ENCODE measurements at places on chromosomes 3 and 15.
A peak's percentile ranks its signal among the peaks of the same experiment; 100 is the strongest.

DNA sequence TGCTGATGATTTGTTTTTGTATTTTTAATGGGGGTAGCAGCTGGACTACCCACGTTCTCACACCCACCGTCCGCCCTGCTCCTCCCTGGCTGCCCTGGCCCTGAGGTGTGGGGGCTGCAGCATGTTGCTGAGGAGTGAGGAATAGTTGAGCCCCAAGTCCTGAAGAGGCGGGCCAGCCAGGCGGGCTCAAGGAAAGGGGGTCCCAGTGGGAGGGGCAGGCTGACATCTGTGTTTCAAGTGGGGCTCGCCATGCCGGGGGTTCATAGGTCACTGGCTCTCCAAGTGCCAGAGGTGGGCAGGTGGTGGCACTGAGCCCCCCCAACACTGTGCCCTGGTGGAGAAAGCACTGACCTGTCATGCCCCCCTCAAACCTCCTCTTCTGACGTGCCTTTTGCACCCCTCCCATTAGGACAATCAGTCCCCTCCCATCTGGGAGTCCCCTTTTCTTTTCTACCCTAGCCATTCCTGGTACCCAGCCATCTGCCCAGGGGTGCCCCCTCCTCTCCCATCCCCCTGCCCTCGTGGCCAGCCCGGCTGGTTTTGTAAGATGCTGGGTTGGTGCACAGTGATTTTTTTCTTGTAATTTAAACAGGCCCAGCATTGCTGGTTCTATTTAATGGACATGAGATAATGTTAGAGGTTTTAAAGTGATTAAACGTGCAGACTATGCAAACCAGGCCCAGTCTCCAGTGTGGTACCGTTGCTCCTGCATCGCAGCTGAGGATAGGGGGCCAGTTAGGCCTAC lies 1.4 kb upstream of the FES start:
- DNase-seq, result no peak

DNA sequence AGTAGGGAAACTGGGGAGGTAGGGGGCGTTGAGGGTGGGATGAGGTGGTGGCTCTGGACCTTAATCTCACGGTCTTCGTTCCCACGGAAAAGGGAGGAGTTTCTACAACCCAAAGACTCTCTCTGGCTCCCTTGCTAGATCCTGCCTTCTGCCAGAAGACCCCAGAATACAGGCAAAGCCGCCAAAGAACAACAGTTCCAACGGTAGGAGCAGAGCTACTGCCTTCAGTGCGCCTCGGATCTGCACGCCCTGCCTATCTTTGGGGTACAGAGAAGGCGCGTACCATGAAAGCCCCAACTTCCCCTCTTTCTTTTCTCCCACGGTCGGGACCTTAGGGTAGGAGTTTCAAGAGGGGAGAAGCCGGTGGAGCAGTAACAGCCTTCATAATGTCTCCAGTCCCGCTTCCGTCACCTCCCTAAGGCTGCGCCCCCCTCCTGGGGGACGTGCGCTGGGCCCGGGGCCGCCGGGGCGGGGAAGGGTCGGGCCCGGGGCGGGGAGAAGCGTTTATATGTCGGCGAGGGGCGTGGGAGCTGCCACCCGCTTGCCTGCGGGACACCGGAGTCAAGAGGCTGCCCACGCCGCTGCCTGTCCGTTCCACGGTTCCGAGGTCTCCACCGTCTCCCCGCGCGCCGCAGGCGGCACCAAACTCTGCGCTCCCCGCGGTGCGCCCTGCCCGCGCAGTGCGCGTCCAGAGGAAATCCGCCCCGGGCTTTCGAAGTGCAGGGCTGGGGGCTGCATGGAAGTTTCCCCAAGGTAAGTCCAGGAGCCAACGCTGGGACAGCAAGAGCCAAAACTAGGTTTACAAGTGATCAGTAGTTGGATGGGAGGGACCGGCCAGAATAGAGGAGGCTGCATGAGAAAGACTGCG lies at the start of gene COL6A6:
Gene COL6A6 (plus strand): TSS at position 533 of the 868 bp plus-strand sequence. CDS start 43,188 bp downstream, outside the sequence.
- DNase-seq, result no peak

- DNase-seq, result no peak
Measured at GRCh38 chr3:108406661-108407206, 103.7 kb downstream of the MYH15 start.

- DNase-seq, result no peak
Measured at GRCh38 chr3:42702982-42703694, 540 bp upstream of the HHATL start.

- no peak for DNase-seq
Measured at GRCh38 chr15:74175271-74176191, 2.0 kb downstream of the ISLR start.

- DNase-seq, result no peak
Measured at GRCh38 chr3:182136008-182136910, 424.5 kb downstream of the SOX2 start.

DNA sequence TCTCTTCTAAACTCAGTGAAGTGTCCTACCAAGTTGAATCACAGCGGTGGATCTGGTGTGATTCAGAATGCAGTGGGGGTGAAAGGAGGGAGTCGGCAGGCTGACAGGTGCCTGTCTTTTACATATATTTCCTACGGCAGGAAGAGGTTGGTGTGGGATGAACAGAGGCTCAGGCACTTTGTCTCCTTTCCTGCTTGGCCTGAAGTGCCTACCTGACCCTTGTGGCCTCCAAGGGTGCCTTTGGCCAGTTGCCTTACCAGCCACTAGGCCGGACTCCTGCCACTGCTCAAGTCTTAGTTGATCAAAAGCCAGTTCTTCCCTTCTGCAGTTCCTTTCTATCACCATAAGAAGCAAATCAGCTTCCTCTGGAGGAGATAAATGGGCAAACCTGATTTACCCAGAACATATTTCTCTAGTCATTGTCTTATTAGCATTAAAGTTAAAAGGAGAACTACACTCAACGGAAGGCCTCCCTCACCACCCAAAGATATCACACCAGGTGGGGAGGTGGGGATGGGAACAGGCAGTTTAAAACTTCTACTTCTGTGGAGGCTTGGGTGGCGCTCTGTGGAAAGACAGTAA lies 52.1 kb downstream of the CRTC3 start:
- no peak for DNase-seq

DNA sequence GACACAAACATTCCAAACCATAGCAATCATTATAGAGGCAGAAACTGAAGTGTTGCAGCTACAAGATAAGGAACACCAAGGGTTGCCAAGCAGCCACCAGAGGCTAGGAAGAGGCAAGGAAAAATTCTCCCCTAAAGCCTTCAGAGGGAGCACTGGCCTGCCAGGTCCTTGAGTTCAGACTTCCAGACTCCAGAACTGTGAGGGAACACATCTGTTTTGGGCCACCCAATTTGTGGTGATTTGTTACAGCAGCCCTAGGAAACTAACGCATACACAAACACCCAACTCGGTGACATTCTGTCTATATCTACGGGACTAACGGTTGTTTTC lies 54.6 kb downstream of the MB21D2 start:
- DNase-seq, result no peak

- no peak for DNase-seq
Measured at GRCh38 chr3:138260611-138261010, 69.0 kb downstream of the NME9 start.

DNA sequence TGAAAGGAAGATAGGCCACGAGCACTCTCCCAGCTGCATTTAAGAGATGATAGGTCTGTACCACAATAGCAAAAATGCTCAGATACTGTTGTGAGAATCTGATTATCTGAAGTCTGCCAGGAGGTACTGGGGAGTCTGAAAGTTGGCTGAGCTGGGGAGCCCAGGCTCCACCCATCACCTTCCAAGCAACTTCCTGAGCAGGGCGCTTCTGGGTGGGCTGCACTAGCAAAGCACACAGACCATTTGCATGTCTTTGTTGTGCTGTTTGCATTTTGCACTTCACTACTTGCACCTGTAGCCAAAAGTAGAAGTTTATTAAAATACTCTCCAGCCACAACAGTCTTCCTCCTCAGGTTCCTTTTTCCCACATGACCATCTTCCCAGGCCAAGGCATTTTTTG lies 133.2 kb downstream of the ALDH1A2 start:
- no peak for DNase-seq

- no peak for DNase-seq
Measured at GRCh38 chr15:89837134-89837829, 22.6 kb upstream of the ANPEP start.

DNA sequence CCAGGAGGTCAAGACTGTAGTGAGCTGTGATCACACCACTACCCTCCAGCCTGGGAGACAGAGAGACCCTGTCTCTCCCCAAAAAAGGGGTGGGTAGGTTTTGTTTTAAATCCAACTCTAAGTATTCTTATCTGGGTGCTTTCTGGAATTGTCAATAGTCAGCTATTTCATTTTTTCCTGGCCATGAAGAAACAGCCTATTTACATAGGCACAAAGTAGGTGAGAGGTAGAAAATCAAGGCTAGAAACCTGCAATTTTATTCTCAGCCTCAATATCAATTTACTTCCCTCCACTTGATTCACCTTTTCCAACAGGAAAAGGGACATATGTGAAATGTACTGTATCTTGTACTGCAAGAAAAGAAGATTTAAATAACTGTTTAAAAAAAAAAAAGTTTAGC lies 45.9 kb downstream of the CSNK1G1 start:
- DNase-seq, result no peak

- no peak for DNase-seq
Measured at GRCh38 chr3:168239287-168239686, 143.6 kb upstream of the GOLIM4 start.

GRCh38 chr3:38227989-38228388 lies 37.6 kb upstream of the SLC22A13 start:
- no peak for DNase-seq

GRCh38 chr3:169116056-169116693 lies 547.3 kb downstream of the MECOM start:
- DNase-seq, result no peak

DNA sequence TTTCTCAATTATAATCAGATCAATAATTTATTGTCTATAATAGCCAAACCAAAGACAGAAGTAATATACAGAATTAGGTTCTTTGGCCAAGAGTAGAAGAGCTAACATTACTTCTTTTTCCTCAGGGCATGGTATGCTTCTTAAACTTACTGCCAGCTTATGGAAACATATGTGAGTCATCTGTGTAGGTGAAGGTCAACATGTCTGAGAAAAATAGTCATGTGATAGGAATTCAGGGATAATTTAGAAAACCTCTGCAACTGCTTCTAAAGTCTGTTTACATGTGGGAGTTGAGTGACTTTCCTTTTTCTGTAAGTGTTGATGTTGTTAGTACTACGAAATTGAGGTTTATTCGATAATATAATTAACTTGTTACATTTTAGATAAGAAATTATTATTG lies 19.2 kb upstream of the MAP6D1 start:
- no peak for DNase-seq

- DNase-seq, result no peak
Measured at GRCh38 chr3:151315136-151315535, 1.5 kb downstream of the GPR87 start.

- DNase-seq, result no peak
Measured at GRCh38 chr15:85725019-85725418, 69.7 kb downstream of the KLHL25 start.

DNA sequence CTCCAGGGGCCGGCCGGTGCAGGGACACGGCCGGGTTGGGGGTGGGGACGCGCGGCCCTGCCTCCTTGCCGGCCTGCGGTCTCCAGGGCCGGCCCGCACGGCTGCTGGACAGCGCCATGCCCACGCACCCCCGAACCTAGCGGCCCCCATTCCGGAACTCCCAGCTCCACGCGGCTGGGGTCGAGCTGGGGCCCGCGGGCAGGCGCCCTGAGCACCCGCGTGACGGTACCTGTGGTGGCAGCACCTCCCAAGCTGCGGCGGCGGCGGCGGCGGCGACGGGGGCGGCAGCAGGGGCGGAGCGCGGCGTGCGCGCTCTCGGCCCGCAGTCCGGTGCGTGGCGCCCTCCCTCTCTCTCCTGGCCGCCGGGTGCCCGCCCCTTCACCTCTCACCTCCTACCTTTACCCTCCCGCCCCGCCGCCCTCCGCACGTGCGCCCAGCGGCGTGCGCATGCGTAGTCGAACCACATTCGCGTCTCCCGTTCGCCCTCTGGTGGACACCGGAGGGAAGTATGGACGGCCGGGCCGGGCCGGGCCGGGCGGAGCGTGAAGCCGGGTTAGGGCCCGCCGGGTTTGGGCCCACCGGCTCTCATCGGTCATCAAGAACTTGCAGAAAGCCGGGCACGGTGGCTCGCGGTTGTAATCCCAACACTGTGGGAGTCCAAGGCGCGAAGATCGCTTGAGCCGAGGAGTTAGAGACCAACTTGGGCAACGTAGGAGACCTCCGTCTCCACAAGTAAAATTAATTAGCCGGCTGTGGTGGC lies at the start of gene SCAP:
Gene SCAP (minus strand): TSS at position 372 of the 760 bp plus-strand sequence. CDS start 32,948 bp downstream, outside the sequence.
- DNase-seq, result peak; percentile 96

GRCh38 chr3:152073267-152073666 lies 195.5 kb upstream of the MBNL1 start:
- DNase-seq, result no peak

DNA sequence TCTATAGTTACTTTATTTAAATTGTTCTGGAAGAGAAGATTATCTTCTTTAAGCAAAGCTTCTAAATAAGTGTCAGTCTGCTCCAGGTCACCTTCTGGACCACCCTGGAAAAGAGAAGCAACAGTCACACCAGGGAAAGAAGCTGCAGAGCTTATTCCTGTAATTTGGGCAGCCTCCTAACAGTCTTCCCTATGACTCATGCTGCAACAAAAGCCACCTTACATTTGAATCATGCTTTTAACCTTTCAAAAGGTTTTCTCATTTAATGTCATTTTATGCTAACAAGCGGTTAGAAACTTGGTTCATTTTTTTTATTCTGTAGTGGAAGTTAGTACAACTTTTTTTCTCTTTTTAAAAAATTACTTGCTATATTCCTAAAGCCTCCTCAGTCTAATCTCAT lies 5.3 kb upstream of the GUCA1C start:
- no peak for DNase-seq

DNA sequence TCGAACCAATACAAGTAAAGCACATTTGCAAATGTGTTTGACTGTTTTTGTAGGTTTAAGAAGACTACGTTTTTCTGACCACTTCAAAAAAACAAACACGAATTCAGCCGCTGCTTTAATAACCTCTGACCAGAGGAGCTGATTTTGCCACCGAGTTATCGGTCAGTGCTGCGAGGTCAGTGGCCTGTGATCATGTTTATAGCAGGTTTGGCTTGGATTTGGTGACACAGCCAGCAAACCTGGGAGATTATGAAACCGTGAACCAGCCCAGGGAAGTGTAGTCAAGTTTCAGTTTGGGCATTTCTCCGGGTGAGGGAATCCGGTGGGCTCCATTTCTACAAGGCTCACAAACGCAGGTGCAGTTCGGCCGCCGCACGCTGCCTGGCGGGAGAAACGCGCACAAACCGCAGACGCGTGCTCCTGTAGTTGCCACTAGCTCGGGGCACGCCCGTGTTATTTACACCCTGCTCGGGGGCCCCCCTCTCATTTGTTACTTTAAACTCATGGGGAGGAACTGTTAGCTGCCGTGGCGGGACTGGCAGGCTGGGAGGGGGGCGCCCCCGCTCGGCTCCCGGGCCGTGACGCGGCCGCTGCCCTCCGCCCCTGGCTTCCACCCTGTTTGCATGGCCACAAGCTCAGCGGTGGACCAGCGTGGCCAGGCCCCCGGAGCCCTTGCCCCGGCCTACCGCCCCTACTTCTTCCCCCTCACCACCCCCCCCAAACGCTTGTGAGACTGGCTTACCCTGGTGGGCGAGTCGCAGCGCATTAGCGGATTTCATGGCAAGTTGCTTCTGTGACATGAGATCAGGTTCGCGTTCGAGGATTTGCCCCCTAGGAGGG lies 13.6 kb upstream of the ONECUT1 start:
- DNase-seq, result no peak
